ENCODE measurements at places on chromosomes 4 and X. TPM values are rescaled to one million over a fixed set of nuclear protein-coding genes. Genes with fewer than 3 reads are reported as not detected.

NMU gene
- total RNA-seq = 1.7 TPM

TMEM187 gene
- total RNA-seq = 6.7 TPM

TMPRSS11F gene
- not detected for total RNA-seq

ANKRD50 gene
- total RNA-seq = 43.2 TPM

MBNL3 gene
- total RNA-seq = 2.1 TPM

DNA sequence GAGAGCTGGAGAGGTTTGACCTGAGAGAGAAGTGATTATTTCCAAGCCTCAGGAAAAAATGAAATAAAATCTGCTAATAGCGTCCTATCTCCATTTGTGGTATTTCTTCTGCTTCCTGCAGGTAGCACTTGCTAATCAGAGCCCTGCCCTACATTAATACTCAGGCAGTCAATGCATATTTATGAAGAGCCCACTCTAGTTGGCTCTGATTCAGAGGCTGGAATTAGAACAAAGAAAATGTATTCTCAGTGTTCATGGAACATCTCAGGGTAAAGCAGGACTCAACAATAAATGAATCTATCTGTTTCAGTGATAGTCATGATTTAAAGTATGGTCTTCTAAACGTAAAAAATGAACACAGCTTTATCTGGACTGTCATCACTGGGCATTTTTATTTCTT, 1.4 kb upstream of the ATP8A1 start:
- DNase-seq = no peak

DNA sequence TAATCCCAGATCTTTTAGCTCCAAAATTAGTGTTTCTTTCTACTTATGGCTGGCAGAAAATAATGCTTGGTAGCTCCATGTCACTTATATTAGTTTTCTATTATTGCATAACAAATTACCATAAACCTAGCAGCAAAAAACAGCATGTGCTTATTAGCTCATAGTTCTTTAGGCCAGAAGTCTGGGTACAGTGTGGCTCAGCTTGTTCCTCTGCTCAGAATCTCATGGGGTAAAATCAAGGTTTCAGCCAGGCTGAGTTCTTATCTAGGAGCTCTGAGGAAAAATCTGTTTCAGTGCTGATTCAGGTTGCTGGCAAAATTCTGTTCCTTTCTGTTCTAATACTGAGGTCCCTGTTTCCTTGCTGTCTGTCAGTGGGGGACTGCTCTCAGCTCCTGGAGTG, 101.1 kb downstream of the CT47B1 start:
- no peak for DNase-seq

DNA sequence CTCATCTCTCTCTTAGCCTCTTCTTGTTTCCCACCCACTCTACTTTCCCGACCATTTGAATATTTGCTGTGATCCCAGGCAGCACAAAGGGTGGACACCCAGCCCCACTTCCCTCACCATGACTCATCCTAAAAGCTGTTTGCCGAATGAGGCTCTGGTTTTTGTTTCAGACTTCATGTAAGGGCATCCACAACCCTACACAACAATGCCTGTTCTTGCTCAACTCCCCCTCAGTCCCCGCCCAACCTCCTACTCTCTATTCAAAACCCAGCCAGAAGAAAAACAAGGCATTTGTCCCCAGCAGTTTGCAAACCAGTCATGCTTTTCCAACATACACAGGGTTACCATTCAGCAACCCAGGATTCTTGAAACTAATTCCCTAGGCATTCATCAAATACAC, 516.5 kb upstream of the CNKSR2 start:
- no peak for DNase-seq

GRCh38 chrX:38805432-38806389, 4.5 kb downstream of the MID1IP1 start:
- no peak for DNase-seq
